Activated CD4-positive, alpha-beta T cell treated with anti-CD3 and anti-CD28 coated beads for 36 hours (primary cell): ENCODE measurements at places on chromosomes 13 and 19. TPM values are rescaled to one million over a fixed set of nuclear protein-coding genes. Genes with fewer than 3 reads are reported as not detected.

PDE4C gene
- total RNA-seq = not detected

ZNF431 gene
- total RNA-seq = 22.2 TPM

PPP6R1 gene
- total RNA-seq = 201 TPM

ZDHHC20 gene
- total RNA-seq = 40.2 TPM

FGF22 gene
- total RNA-seq = not detected

ARHGAP33 gene
- total RNA-seq = 35.2 TPM

ADGRE3 gene
- 0.30 TPM for total RNA-seq

RDH8 gene
- total RNA-seq = not detected

ERICH6B gene
- total RNA-seq = not detected

S1PR5 gene
- total RNA-seq = 0.11 TPM
